NCI-H1105 (cell line): ENCODE measurements at places on chromosomes 1 and 21.
A peak's percentile ranks its signal among the peaks of the same experiment; 100 is the strongest.

- DNase-seq, result peak; percentile 98
Measured at GRCh38 chr1:160097911-160098851, at the start of gene IGSF8. IGSF8 (minus strand) TSS chr1:160098619; CDS start chr1:160098472, 147 bp downstream.

GRCh38 chr1:207815913-207816291 is 64.0 kb downstream of the CD46 start:
- no peak for DNase-seq

DNA sequence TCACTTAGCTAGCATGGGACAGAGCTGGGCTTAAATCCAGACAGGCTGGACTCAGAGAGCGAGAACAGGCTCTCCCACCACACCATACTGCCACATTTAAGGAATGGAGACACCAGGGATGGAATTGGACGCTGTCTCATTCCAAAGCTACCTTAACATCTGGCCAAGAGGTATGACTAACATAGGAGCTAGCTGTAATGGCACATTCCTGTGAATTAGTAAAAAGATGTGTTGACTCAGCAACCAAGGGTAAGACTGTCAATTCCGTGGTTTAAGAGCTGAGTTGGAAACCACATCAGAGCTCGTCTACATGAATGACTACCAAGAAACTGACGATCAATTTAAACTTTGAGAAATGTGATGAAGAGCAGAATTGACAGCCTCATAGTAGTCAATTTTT is 8.3 kb upstream of the TNFRSF9 start:
- DNase-seq, result no peak

DNA sequence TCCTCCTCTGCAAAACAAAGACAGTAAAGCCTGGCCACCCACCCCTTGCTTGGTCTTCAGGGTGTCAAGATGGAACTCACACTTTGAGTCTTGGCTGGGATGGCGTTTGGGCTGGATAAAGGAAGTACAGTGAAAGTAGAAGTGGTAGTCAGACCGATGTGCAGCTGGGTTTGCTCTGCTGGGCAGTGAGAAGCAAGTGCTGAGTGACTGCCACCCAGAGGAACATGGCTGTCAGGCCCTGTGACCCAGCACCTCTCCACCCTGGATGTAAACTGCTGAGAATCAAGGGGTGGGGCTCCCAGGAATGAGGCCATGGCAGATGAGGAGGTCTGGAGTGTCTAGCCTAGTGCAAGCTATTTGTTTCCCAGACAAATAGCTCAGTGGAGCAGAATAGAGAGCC is 51.2 kb downstream of the POFUT2 start:
- no peak for DNase-seq

DNA sequence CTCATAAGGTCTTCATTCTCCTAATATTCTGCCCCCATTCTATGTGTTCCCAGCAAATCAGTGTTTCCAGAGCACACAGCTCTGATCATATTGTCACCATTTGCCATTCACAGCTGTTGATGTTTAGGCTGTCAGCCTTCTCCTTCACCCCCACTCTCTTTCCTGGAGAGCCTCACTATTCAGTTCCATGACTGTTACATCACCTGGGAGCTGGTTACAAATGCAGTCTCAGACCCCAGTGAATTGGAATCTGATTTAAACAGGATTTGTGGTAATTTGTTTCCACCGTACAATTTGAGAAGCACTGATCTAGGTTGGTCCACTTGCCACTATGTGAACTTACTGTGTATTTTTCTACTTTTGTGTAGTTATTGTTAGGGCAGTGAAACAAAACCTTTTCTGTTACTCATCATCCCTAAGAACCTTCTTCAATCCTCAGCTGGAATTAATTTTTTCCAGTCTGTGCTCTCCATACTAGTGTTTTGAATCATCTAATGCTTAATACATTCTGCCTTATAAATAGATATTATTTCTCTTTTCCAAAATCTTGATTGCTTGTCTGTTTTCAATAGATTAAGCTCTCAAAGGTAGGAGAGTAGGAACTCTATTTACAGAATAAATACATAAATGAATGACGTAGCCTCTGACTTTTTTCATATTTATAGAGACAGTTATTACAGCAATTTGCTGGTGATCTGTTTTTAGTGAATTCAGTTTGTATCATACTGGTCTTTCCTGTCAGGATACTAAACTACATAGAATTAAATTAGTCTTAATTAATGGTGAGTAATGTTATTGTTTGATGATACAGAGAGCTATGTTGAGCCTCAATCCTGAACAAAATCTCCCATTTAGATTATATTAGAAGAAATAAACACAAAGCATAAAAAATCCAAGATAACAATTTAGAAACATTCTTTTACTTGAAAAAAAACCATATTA is 8.1 kb downstream of the SNX7 start:
- DNase-seq, result no peak

DNA sequence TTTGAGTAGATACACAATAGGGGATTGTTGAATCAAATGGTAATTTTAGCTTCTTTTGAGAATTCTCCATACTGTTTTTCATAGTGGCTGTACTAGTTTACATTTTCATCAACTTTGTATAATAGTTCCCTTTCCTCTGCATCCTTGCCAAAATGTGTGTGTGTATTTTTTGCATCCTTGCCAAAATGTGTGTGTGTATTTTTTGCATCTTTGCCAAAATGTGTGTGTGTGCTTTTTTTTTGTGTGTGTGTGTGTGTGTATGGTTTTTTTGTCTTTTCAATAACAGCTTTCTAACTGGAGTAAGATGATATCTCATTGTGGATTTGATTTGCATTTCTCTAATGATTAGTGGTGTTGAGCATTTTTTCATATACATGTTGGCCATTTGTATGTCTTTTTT is 105.4 kb downstream of the ATP6V1G3 start:
- DNase-seq, result no peak

GRCh38 chr1:206685334-206685768 is 646 bp downstream of the MAPKAPK2 start:
- DNase-seq, result peak; percentile 22

DNA sequence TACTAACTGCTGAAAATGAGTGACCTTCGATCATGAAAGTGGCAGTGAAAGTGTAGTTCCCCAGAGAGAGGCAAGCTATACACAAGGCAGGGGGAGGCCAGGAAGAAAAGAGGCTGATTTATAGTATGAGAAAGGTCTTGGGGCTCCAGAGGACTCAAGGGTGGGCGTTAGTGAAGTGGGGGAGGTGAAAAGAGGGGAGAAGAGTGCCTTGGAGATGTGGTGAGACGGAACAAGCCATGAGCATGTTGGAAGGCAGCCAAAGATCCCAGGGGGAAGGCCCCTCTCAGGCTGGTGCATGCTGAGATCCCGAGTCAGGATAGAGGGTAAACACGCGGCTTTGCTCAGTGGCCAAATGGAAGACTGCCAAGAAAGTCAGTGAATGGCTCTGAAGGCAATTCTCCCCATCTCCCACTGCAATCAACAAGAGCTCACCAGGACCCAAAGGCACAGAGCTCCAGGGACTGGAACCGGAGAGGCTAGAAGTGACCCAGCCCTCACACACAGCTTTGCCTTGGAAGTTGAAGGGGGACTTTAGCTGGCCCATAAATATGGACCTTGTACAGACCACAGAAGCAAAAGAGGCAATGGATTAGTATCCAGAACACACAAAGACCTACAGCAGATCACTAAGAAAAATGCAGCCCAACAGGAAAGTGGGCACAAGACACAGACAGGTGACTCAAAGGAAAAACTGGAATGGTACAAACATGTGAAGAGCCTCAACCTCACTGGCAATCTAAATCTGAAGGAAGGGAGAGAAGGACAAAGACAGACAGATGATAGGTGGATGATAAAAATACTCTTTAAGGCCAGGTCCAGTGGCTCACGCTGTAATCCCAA is 49.6 kb downstream of the HSF2BP start:
- peak; percentile 96 for DNase-seq

- peak; percentile 83 for DNase-seq
Measured at GRCh38 chr1:98119796-98120195, 199.0 kb upstream of the DPYD start.

- DNase-seq, result no peak
Measured at GRCh38 chr1:23913212-23913880, at the start of gene CNR2. CNR2 (minus strand) TSS chr1:23913362; CDS start chr1:23875617, 37,745 bp downstream.

- no peak for DNase-seq
Measured at GRCh38 chr1:156551066-156551643, 21.2 kb downstream of the IQGAP3 start.

DNA sequence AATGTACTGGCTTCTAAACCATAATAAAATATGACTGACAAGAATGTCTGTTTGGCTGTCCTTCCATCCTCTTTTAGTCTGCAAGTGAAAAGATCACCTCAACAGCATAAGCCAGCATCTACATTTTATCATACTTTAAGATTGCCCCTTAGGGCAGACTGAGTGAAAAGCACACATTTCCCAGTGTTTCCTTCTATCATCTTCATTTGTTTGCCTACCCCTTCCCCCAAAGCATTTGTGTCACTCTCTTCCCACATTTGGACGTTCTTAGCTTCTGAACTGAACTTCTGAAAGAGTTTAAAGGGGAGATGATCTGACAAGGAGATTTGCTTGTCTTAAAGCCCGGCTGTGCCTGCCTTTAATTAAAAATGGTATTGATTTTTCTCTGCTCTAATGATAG is 322.2 kb downstream of the SPATA17 start:
- no peak for DNase-seq

DNA sequence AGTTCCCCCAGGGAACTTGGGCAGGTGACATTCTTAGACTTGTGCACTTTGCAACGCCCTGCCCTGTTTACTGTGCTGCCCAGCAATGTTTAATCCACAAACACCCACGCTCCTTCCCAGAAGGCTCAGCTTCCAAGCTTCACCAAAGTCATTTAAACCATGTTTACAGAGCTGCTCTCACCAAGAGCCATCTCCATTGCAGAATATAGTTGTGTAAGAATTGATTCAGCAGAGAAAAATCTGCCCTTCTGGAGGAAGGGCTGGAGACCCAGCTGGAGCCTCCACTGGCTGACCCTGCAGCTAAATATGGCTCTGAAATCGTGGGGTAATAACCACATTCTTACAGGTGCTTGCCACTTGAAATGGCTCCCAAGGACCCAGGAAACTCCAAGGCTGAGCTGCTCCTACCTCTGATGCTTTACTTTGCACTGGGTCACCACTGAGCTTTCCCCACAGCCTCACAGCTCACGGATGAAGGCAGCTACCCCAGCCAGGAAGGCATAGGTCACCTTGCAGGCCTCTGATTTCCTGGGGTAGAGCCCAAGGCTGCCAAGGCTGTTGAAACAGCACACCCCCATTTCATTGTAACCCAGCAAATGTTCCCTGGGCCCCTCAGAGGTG is 8.7 kb downstream of the CAPN2 start:
- no peak for DNase-seq

- peak; percentile 24 for DNase-seq
Measured at GRCh38 chr1:23657659-23658275, 33.8 kb upstream of the RPL11 start.

- DNase-seq, result no peak
Measured at GRCh38 chr1:41783189-41783639, 135.5 kb downstream of the HIVEP3 start.

GRCh38 chr1:63414691-63415365 is 47.4 kb downstream of the ALG6 start:
- DNase-seq, result no peak

DNA sequence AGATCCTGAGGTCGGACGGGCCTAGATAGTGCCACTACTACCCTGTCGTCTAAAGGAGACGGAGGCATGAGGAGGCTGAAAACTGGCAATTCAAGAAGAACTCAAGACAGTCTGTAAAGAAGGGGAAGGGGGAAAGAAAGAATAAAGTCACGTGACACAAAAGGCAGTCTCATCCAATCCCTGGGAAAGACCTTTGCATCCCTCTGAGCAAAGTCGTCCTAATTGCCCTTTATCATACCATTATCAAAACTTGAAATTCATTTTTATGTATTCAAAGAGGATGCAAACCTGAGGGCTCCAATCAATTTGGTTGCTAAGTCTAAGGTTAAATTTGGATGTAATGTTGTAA is 2.2 kb downstream of the DUSP10 start:
- no peak for DNase-seq

DNA sequence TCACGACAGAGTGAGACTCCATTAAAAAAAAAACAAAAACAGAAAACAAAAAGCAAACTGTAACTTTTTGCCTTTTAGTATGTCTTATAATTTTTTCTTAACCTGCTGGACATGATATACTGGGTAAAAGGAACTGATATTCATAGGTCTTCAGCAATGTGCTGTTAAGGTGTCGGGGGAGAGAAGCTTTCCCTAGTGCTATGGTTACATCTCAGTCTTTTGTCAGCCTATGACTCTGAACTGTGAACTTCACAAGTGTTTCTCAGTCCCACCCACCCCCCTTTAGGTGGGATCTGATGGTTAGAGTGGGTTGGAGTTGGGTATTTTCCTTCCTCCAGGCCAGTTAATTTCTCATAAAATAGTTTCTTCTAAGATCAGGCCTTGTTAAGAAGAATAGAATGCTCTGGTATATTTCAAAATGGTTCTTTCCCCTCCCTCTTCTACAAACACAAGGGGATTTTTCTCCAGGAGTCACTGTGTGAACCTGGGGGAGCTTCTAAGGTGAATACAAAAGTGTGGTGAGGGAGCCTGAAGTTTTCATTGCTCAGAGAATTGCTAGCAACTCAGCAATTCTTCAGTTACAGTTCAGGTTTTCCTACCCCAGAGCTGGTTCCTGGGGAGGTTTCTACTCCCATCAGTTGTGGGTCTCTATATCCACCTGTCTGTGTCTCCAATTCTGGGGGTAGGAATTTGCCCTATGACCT is 16.1 kb upstream of the EDARADD start:
- DNase-seq, result no peak

GRCh38 chr1:175808573-175808972 is 65.2 kb upstream of the TNR start:
- no peak for DNase-seq

GRCh38 chr1:52636721-52637695 is 4.0 kb downstream of the SHISAL2A start:
- DNase-seq, result no peak
